Uterus (tissue), 4 donors: ENCODE measurements at places on chromosomes 5 and 9. TPM values are rescaled to one million over a fixed set of nuclear protein-coding genes. Genes with fewer than 3 reads are reported as not detected.

GRCh38 chr5:108634617-108635288 lies 112.9 kb upstream of the FER start:
- no peak for DNase-seq

DNA sequence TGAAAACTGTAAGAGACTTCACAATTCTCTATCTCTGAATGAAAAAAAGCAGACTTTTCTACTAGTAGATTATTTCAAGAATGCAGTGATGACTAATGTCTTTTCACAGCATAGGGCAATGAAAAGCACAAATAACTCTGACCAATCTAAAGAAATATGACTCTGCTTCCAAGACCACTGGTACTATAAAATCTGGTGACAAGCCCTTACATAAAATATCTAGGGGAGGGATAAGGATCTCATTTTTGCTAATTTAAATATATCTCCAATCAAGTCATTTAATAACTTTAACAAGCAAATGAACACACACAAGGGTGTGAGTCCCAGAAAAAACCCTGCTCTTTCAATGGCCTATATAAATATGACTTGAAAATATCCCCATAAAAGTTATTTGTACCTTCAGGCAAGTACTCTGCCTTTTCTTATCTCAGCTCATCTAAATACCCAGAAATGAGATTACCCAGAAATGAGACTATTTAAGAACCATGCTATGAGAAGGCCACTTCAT lies 105.2 kb downstream of the GNAQ start:
- DNase-seq = no peak

DNA sequence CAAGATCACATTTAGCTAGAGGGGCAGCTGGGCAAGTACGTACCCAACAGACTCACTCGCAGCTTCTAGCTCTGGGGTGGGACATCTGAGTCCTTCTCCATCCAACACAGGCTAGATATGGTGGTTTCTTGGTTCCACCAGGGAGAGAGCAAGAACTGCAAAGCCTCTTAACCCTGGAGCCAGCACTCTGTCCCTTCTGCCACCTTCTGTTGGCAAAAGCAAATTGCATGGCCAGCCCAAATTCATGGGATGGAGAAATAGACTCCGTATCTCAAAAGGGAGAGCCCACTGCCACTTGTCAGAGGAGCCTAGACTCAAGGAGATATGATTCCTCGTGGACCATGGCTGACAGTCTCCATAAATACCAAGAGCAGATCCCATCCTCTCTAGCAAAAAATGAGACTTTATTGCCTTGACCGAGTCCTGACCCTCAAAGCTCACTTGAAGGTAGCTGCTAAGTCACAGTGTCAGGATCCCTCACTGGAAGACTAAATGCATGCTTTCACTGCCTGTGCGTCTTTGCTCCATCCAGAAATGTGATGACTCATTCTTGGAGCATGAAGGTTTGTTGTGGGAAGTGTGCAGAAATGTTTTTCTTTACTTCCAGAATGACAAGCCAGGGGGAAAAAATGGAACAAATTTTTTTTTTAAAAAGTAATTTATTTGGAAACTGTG lies 28.8 kb upstream of the ROR2 start:
- no peak for DNase-seq

Gene DNAJB5
- total RNA-seq = 9.7 TPM

Gene CDH9
- total RNA-seq = not detected

Gene C9orf153
- 1.5 TPM for total RNA-seq

Gene SEMA4D
- 17.7 TPM for total RNA-seq

Gene TMC1
- total RNA-seq = under 0.01 TPM

Gene TAF1L
- total RNA-seq = under 0.01 TPM
